ENCODE measurements at places on chromosomes 13 and 19. TPM values are rescaled to one million over a fixed set of nuclear protein-coding genes. Genes with fewer than 3 reads are reported as not detected.

DNA sequence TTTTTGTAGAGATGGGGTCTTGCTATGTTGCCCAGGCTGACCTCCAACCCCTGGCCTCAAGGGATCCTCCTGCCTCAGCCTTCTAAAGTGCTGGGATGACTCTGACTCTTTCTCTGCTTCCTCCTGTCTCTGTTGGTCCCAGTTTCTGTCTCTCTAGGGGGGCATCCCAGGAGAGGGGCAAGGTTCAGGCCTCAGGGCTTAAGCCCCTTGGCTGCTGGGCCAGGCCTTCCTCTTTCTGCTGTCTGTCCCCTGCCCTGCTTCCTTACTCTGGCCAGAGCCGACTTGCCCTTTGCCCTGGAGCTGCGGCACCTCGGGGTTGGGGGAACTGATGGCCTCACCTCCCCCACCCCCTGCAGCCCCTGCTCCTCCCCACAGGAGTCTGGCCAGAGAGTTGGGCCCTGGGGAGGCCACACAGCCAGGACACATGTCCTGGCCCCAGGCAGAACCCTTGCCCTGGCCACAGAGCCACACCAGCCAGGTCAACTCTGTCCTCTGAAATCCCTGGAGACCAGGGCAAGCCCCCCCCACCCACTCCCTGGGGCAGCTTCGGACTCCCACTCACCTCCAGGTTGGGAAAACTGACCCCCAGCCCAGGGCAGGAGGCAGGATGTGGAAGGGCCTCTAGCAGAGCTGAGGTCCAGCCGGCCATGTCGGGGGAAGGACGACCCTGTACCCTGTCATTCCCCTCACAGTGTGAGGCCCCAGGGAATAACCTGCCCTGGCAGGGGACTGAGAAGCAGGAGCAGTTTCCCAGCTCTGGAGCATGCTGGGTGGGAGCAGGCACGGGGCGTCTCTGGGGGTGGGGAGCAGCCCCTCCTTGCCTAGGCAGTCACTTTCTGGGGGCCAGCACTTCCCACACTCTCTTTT lies 23.7 kb downstream of the CEBPA start:
- DNase-seq: no peak

- no peak for DNase-seq
Measured at GRCh38 chr13:23516702-23517101, 53.5 kb upstream of the TNFRSF19 start.

GRCh38 chr13:112072534-112073244 lies 5.7 kb downstream of the SOX1 start:
- no peak for DNase-seq

DNA sequence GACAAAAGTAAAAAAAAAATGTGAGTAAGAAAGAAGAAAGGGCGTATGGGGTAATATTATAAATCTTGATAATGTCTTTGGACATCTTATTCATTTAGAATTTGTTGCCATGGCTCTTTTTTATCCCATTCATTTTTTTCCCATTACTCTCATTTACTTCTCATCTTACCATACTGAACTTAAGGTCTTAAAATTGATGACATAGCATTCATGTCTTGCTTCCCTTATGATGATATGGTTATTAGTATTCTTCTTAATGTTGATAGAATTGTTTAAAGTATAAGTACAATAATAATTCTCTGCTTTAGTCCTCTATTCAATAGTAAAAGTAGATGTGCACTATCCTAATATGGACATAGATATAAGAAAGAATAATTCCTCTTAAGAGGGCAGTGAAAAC lies 204.1 kb upstream of the KLF12 start:
- DNase-seq: no peak

GRCh38 chr13:98171900-98172589 lies 5.0 kb downstream of the RNF113B start:
- DNase-seq: no peak

DNA sequence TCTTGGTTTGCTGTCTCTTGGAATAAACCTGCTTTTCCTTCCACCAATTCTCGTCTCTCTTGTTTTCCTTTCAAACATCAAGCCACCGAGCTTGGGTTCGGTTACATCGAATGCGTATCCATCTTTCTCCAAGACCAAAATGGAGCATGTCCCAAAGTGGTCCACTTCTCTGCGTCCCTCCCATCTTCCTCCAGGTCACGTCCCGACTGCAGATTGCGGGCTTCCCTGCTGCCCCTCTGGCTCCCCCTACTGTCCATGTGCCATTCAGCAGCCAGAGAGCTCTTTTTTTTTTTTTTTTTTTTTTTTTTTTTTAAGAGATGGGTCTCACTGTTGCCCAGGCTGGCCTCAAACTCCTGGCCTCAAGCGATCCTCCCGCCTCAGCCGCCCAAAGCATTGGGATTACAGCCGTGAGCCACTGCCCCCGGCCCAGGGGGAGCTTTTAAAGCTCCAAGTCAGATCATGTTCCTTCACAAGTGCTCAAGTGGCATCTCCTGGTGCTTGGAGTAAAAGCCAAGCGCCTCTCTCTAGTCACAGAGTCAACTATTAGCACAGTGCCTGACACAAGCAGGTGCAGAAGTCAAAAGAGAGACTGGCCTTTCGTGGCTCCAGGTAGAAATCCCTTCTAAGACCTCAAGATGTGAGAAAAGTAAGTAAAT lies 10.0 kb downstream of the COL5A3 start:
- DNase-seq: peak; percentile 66

Gene PVR
- total RNA-seq: not detected

Gene SIX5
- total RNA-seq: 15.2 TPM

Gene GARIN5A
- 1.00 TPM for total RNA-seq

Gene COX6B1
- 373 TPM for total RNA-seq
